ENCODE measurements at places on chromosomes 5 and 9.

GRCh38 chr5:142360607-142361120, 35.8 kb upstream of the SPRY4 start:
- DNase-seq = no peak

- DNase-seq = no peak
These were observed 254.7 kb upstream of the TRPC7 start for GRCh38 chr5:136620016-136620419.

GRCh38 chr9:127786773-127787104, 905 bp downstream of the CDK9 start:
- DNase-seq = no peak

- DNase-seq = no peak
These were observed 6.5 kb downstream of the HIGD2A start for GRCh38 chr5:176394881-176395675.

DNA sequence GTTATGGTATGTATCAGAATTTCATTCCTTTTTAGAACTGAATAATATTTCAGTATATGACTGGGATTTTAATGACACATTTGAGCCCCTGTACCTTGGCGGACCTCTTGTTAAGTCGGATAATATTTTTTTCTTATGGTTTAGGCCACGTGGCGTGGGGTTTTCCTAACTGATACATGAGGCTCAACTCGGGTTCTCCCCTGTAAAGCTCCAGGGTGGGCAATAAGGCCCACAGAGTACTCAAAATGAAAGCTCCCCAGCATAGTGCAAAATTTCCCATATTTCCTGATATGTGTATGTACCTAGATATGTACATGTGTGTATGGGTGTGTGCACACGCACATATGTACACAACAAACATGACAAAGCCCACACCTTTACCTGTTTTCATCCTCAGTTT, 24.5 kb downstream of the TICAM2 start:
- no peak for DNase-seq

GRCh38 chr5:87074934-87075541, 192.6 kb upstream of the RASA1 start:
- DNase-seq = no peak

- DNase-seq = no peak
These were observed 136.2 kb downstream of the CDH6 start for GRCh38 chr5:31329715-31330114.

GRCh38 chr5:178201927-178202235, 2.5 kb upstream of the HNRNPAB start:
- DNase-seq = no peak

DNA sequence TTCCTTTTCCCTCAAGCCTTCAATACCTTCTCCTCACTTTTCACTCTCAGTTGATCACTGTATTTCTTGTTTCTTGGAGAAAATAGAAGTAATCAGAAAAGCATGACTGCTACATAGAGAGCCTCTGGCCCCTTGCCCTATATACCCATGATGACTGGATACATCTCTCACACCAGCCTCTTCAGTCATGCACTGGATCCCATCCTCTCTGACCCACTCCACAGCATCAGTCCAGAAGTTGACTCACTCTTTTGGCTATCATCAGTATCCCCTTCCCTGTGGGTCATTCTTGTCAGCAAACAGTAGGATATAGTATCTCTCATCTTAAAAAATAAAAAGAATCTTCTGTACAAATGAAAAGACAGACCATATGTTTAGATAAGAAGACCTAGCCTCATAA, 32.9 kb downstream of the PTCD2 start:
- no peak for DNase-seq

DNA sequence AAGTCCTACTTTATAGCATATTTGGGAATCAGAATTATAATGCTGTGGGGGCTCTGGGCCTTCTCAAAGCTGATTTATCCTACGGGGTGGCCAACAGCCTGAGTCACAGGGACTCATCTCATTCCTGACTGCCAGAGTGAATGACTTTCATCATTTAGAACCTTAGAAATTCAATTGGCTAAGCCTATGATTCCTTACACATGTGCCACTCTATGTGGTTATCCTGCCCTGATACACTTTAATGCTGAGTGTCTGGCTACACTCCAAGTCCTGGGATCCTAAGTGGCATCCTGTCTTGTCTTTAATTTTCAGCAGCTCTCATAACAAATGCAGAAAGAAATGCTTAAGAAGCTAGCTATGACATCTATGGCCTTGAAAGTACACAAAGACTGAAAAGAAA, 75.2 kb upstream of the FREM1 start:
- DNase-seq = no peak

GRCh38 chr9:121498150-121498486, 1.5 kb downstream of the GGTA1 start:
- DNase-seq = no peak

DNA sequence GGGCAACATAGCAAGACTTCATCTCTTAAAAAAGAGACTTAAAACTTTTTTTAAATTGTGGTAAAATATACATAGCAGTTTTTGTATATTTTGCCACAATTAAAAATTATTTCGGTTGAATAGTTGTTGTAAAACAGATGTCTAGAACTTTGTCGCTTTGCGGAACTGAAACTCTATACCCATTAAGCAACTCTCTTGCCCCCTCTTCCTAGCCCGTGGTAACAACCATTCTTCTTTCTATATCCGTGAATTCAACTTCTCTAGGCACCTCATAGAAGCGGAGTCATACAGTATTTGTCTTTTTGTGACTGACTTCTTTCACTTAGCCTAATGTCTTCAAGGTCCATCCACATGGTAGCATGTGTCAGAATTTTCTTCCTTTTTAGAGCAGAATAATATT, 43.3 kb downstream of the SPARC start:
- DNase-seq = no peak

GRCh38 chr9:80492221-80492620, 920.5 kb downstream of the TLE4 start:
- no peak for DNase-seq

DNA sequence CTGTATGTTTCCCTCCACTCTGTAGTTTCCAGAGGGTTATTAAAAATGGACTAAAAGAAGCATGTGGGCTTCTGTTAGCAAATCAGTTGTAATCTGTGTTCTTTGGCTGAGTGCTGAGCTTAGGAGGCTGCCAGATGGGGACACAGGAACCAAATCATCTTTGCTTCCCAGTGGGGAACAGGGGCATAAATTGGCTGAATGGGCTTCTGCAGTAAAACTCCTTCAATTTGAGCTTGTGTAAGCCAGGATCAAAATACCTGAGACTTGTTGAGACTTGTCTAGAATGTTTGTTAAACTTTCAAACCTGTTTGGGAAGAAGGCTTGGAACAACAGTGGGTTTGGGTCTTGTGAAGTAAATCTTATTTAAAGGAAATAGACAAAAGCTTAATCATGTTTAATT, 32.2 kb upstream of the TNFAIP8 start:
- DNase-seq = no peak

DNA sequence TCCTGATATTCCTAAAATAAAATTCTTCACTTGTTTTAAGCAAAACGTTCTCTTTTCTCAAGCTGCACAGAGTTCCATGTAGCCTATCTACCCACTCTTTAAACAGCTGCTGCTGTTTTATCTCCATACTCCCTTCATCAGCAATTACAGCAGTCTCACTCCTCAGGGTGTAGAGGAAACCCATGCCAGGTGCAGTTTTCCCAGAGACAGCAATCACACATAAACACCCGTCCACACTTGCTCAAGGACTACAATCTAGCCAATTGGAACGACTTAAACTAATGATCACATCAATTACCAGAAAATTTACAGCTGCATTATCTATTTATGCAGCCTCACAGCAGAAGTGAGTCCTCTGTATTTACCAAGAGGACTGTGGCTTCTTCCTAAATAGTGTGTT, 141.7 kb downstream of the HTR1A start:
- no peak for DNase-seq

DNA sequence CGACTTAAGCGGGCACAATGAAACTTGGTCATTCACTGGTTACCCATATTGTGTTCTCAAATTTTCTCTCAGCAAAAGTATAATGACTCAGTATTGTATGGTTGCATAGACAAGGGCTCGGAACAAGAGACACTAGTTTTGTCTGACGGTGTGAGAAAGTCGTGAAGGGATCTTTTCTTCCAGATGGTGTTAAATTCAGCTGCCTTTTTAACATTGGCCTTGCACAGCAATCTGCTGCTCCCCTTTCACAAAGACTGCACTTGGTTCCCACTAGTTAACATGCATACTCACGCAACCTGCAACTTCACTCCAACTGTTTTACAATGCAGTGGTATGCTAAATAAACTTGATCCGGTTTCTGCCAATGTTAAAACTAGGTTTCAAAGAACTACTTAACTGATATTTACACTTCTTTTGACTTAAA, 219.2 kb downstream of the MEF2C start:
- DNase-seq = no peak

DNA sequence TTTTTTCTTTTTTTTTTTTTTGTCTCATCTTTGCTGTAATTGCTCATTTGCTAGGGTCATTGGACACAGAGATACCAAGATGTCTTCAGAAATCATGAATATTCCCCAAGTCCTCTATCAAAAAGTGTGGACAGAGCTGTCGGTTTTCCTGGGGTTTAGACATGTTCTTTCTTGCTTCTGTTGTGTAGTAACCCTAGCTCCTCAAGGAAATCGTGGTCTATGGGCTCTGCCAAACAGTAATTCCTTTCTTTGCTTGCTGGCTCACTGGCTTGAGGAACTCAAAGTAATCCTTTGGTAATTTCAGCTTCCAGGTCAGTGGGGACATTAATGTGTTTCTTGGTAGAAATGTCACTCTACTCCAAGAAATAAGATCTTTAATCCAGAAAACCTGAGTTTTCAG, 101.7 kb downstream of the TMC1 start:
- DNase-seq = no peak

GRCh38 chr9:79224672-79225433, 346.9 kb upstream of the TLE4 start:
- DNase-seq = no peak

DNA sequence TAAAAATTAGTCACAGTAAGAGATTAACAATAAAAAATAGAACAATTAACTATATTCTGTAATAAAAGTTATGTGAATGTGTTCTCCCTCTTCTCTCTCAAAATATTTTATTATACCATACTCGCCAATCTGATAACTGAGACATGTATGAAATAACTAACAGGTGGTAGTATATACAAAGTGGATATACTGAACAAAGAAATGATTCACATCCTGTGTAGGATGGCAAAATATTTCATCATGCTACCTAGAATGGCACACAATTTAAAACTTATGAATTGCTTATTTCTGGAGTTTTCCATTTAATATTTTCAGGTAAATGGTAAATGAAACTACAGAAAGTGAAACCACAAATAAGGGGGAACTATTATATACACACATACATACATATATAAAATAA, 152.5 kb downstream of the RNF180 start:
- no peak for DNase-seq

DNA sequence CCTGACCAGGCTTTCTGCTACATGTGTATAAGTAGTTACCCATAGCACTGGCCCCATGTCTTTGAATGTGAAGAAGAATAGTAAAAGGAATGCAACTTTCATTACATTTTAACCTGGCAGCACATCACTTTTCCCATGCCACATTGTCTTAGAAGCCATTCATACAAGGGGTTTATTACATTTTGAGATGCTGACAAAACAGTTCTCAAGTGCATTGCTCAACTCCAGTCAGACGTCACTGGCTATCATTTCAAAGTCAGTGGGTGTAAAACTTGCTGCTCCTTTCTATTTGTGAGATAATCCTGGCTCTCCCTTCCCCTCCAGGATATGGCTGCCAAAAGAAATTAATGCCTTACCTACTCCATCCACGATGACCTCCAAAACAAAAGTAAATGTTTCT, 97.0 kb upstream of the VCAN start:
- DNase-seq = no peak

GRCh38 chr5:37606632-37607248, 227.6 kb downstream of the WDR70 start:
- no peak for DNase-seq

- no peak for DNase-seq
These were observed 19.0 kb upstream of the C1QTNF3 start for GRCh38 chr5:34061993-34062392.

DNA sequence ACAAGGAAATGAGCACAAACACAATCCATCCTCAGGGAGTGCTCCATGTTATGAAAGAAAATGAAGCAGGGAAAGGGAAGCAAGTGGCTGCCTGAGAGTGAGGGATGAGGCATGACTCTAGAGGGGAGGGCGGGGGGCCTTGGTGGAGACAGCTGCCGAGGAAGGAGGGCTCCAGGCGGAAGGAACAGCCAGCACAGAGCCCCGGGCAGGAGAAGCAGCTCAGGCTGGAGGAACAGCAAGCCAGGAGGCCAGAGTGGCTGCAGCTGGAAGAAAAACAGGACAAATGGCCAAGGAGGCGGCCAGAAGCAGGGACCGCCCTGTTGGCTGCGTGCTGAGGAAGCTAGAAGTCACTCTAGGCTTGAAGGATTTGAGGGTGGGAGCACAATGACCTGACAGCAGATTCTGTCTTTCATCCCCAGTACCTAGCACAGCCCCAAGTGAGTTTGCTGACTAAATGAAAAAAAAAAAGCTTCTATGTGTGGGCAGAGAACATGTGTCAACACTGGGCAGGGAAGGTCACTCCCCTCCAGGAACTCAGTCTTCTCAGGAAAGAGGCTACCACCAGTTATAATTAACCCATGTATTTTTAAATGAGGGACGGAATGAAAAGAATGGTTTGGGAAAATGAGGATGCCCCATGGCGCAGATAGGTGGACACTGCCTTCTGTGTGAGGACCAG, 142.8 kb downstream of the DCP2 start:
- no peak for DNase-seq

GRCh38 chr5:13910201-13910600, 34.3 kb downstream of the DNAH5 start:
- no peak for DNase-seq

GRCh38 chr5:322942-323879, 1.7 kb downstream of the AHRR start:
- no peak for DNase-seq

DNA sequence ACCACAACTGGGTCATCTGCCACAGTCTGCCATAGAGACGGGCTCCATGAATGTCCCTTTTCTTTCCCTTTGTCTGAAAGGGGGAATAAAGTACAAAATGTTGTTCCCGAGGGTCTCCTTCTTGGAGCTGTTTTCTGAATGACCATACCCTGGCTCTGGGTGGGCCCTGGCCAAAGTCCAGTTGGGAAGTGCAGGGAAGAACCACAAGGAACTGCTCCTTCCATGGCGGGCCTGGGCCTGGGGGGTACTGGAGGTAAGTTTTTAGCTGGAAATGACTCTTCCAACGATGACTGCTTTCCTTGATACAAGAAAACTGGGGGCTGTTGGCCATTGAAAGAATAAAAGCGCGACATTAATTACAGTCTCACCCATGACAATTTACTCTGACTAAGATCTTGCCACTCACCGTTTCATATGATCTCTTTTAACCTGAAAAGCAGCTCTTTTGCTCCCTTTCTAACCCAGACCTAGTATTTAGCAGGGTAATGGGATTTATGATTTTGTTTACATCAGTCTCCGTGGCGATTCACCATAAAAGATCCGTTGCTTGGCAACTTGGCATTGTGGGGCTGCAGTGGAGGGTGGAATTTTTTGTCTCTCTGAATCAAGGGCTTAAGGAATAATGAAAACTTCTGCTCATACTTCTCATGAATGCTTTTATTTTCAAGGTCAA, 89.2 kb upstream of the PTCH1 start:
- DNase-seq = no peak

GRCh38 chr9:91185193-91185886, 176.4 kb downstream of the AUH start:
- no peak for DNase-seq

- no peak for DNase-seq
These were observed 66.8 kb upstream of the IL7R start for GRCh38 chr5:35789732-35790456.

- DNase-seq = no peak
These were observed 31.4 kb upstream of the TMOD1 start for GRCh38 chr9:97470076-97470475.

GRCh38 chr5:15002791-15003190, 131.2 kb upstream of the ANKH start:
- DNase-seq = no peak

GRCh38 chr5:41835645-41836044, 34.6 kb downstream of the OXCT1 start:
- DNase-seq = no peak
